ENCODE measurements at places on chromosomes 2 and 18.

GRCh38 chr2:63875559-63876245 is 34.0 kb downstream of the UGP2 start:
- no peak for DNase-seq

DNA sequence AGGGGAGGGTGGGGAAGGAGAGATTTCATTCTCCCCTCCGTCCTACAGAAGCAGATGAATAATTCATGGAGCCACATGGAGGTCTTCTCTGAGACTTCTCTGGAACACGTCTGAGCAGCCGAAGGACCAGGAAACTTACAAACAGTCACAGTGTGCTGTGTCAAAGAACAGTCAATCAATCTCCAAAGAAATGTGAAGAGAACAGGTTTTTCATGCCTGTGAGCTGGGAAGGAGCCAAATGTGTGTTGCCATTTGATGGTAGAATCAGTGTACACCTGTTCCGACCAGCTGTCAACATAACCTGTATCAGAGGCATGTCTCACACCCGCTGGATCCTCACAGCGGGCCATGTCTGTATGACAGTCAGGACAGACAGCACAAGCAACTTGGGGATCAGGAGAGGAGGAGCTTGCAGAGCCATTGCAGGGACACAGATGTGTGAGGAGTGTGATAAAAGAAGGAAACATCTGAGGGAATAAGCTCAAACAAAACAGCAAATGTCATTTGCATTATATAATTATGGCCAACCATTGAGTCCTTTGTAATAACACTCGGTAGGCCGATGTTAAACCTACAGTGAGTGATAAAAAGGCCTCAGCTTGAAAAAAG is 298.5 kb downstream of the EN1 start:
- no peak for DNase-seq

- no peak for DNase-seq
Observed at GRCh38 chr18:78099979-78100588, 850.4 kb downstream of the GALR1 start.

DNA sequence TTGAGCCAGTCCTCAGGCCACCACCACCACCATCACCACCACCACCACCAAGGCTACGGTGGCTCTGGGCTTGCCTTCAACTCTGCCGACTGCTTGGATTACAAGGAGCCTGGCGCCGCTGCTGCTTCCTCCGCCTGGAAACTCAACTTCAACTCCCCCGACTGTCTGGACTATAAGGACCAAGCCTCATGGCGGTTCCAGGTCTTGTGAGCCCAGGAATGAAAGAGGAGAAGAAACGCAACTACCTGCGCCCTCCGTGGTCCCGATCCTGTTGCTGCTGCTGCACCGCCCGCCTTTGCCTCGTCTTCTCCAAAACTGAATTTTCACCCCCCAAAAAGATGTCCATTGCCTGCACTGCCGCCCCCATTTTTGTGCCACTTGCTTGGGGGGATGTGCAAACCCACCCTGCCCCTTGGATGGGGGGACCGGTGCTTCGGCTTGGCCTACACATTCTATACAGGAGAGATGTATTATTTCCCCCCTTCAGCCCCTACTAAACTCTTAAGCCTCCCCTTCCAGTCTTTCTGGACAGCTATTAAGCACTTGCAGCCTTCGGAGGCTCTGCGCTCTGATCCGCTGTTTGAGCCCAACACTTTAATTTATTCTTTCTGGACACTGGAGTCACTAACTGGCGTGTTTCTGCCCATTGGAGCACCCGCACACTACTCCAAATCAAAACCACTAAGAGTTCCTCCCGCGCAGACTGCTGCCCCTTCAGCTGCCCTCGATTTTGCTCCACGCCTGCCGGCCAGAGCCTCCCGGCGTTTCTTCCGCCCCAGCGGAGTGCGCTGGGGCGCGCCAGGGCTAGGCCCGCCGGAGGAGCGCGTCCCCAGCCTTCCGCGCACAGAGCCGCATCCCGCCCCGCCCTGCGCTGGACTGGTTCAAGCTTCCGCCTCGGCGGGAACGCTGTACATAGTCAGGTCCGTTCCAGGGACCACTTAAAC is 5.7 kb downstream of the OTX1 start:
- DNase-seq = no peak

All from H1 (cell line).